CD8-positive, alpha-beta memory T cell (primary cell): ENCODE measurements at places on chromosomes 6 and 20.

DNA sequence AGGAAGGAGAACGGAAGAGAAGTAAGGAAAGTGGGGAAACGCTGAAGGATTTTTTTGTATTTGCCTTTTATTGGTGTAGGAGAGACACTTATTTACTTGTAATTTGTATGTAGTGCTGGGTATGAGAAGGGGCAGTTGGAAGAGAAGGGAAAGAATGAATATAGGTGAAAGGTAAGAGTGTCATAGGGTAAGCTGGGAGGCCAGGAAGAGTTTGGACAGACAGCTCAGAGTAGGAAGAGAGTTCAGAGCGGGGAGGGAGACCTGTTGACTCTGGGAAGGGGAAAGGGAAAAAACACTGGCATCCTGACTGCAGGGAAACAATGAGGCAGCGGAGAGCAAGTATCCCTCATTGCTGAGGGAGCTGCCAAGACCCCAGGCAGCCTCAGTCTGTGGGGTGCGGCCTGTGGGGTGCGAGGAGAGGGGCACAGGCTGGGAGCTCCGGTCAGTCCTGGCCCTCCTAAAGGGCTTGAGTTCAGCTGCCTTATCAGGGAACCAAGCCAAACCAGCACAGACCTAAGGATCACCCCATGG, 3.1 kb downstream of the TRAF3IP2 start:
- H3K27ac ChIP-seq = no peak overlapping the region
- H3K36me3 ChIP-seq = no peaks in the 10 kb centered on the region
- H3K27me3 ChIP-seq = no peaks in the 10 kb centered on the region
- DNase-seq = no peak
- peaks cover 14% of the 10 kb centered on the region for H3K4me1 ChIP-seq
- H3K4me3 ChIP-seq = no peak overlapping the region

DNA sequence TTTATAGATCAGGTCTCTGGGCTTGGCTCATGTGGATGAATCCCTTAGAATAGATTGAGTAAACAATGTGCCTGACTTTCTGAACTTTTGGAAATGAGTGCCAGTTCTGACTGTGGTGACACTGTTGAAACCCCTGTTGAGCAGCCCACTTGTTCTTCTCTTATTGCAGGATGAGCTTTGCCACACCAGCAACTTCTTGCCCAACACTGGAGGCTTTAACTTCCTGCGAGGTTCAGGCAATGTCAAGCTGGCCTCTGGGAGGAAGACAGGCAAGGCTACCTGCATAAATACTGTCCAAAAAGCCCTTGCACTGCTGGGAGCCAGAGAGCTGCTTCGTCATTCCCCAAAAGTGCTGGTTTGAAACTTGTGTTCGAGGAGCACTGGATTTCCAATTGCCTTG, 32.8 kb upstream of the SMIM8 start:
- no peaks in the 10 kb centered on the region for H3K27me3 ChIP-seq
- no peaks in the 10 kb centered on the region for H3K4me1 ChIP-seq
- no peak for DNase-seq
- no peak overlapping the region for H3K4me3 ChIP-seq

- no peaks in the 10 kb centered on the region for H3K27me3 ChIP-seq
- no peaks in the 10 kb centered on the region for H3K4me1 ChIP-seq
- no peak overlapping the region for H3K4me3 ChIP-seq
- H3K36me3 ChIP-seq = no peaks in the 10 kb centered on the region
- no peak for DNase-seq
These were observed 38.2 kb upstream of the KIF13A start for GRCh38 chr6:18025596-18025995.

DNA sequence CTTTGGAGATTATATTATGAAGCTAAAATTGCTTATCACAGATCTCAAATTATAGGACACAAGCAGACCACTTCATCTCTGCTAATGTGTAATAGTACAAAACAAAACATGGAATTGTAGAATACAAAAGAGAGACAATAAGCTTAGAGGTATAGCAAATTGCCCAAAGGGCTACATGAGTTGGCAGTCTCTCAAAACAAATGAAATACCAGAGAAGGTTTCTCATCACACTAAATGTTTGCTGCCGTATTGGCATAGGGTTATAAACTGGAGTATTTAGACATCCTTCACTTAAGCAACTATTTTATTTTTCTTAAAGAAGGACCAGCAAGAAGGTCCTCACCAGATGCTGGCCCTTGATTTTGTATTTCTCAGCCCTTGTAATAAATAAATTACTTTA, 5.9 kb upstream of the EYA4 start:
- no peak for DNase-seq
- no peaks in the 10 kb centered on the region for H3K4me1 ChIP-seq
- H3K4me3 ChIP-seq = no peak overlapping the region
- no peaks in the 10 kb centered on the region for H3K36me3 ChIP-seq

GRCh38 chr20:37406010-37406998, 60.4 kb downstream of the SRC start:
- H3K4me1 ChIP-seq = peaks cover 7% of the 10 kb centered on the region
- H3K27me3 ChIP-seq = no peaks in the 10 kb centered on the region
- H3K27ac ChIP-seq = no peak overlapping the region
- H3K4me3 ChIP-seq = peak overlapping the region; percentile 44
- no peaks in the 10 kb centered on the region for H3K36me3 ChIP-seq

DNA sequence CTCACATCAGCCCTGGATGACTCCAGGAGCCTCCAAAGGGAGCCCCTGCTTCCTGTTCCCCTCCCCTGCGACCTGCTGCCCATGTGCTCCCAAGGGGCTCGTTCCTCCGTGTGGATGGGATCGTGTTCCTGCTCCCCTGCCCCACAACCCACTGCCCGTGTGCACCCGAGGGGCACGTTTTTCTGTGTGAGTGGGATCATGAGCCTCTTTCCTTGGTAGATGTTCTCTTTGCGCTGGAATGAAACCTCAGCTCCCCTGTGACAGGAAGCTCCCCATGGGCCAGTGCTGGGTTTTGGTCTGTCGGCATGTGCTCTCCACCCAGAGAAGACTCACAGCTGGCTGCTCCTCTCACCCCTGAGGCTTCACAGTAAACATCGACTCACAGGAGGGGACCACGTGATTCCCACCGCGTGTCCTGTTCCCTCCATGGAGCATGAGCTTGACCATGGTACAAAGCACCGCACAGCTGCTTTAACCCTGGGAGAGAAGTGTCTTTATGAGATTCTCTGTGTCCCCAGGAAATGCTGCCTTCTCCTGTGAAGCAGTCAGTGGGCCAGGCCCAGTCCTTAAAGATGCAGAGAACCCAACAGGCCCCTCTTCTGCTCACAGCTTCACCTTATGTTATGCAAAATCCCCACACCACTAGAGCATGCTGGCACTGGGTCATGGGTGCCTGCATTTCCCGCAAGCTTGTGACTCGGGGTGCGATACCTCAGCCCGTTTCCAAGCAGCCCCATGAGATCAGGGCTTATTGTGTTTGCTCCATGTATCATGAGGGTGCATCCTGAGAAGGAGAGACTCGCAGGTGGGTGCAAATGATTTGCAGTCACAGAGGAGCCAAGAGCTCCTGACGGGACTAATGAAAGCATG, 215.1 kb downstream of the ERMARD start:
- no peak overlapping the region for H3K4me3 ChIP-seq
- H3K36me3 ChIP-seq = no peaks in the 10 kb centered on the region
- peaks cover 1% of the 10 kb centered on the region for H3K27me3 ChIP-seq
- DNase-seq = no peak

DNA sequence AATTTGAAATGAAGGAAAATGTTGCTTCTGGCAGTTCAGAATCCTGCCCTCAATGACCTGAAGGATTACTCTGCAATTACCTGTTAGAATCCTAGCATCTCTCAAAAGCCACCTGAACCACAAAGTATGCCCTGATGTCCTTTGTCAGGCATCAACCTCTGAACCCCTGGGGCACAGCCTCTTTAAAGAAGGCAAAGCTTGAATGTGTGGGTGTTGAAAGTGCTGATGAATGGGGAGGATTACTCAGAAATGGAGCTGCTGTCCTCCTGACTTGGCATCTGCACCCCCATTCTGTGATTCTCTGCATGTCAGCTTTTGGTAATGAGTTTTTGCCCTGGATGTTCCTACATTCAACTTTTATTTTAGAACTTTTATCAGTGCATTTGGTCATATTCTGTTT, 179.2 kb downstream of the PKHD1 start:
- H3K4me1 ChIP-seq = no peaks in the 10 kb centered on the region
- no peaks in the 10 kb centered on the region for H3K36me3 ChIP-seq
- no peaks in the 10 kb centered on the region for H3K27me3 ChIP-seq
- H3K27ac ChIP-seq = no peak overlapping the region
- DNase-seq = no peak

- H3K27ac ChIP-seq = no peak overlapping the region
- no peaks in the 10 kb centered on the region for H3K36me3 ChIP-seq
- DNase-seq = no peak
- no peaks in the 10 kb centered on the region for H3K4me1 ChIP-seq
- H3K27me3 ChIP-seq = peaks cover 4% of the 10 kb centered on the region
These were observed 145.6 kb upstream of the ESR1 start for GRCh38 chr6:151661928-151662327.

GRCh38 chr20:24097506-24098245, 109.1 kb upstream of the GGTLC1 start:
- H3K4me3 ChIP-seq = no peak overlapping the region
- peaks cover 4% of the 10 kb centered on the region for H3K4me1 ChIP-seq
- DNase-seq = no peak
- no peaks in the 10 kb centered on the region for H3K27me3 ChIP-seq

GRCh38 chr6:138500867-138501446, 1.7 kb upstream of the NHSL1 start:
- no peak overlapping the region for H3K4me3 ChIP-seq
- H3K36me3 ChIP-seq = no peaks in the 10 kb centered on the region
- no peak for DNase-seq
- H3K27me3 ChIP-seq = no peaks in the 10 kb centered on the region

DNA sequence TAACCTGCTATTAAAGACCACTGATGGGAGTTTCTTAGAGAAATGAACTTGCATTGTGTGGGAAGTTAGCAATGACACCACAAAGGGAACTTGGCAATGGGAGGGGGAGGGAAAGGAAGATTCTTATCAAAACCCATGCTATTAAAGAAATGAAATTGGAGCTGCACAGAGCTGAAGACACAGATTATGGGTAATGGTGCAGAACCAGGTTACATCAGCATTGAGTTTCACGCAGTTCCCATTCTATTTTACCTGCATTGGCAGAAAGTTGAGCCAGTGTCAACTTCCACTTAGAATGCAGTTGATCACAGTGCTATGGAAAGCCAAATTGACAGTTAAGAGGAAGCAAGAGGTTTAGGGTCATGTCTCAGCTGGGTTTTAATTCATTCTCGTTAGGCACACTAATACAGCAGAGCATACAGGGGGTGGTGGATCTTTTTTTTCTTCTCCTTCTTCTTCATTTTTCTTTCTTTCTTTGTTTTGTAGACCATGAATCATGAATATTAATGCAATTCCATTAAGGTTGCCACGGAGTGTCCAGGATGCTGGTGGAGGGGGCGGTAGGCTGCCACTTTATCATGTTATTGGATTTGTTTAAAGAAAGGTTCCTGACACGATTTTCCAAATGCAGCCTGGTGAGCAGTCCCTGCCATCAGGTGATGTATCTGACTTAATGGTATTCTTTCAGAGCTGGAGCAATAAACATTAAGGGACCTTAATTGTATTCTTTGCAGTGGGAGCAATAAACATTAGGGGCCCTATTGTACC, 1092.0 kb upstream of the MAP3K7 start:
- DNase-seq = no peak
- no peaks in the 10 kb centered on the region for H3K27me3 ChIP-seq
- no peaks in the 10 kb centered on the region for H3K36me3 ChIP-seq
- H3K4me1 ChIP-seq = no peaks in the 10 kb centered on the region

DNA sequence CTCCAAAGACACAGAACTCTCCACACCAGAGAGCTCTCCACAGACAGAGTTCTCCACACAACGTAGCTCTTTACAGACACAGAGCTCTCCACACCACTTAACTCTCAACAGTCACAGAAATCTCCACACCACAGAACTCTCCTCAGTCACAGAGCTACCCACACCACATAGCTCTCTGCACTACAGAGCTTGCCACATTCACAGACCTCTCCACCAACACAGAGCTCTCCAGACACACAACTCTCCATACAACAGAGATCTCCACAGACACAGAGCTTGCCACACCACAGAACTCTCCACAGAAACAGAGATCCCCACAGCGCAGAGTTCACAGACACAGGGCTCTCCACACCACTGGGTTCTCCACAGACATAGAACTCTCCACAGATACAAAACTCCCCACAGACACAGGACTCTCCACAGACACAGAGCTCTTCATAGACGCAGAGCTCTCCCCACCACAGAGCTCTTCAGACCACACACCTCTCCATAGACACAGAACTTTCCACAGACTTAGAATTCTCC, 52.5 kb downstream of the ERMARD start:
- no peak for DNase-seq
- H3K27ac ChIP-seq = no peak overlapping the region
- H3K4me1 ChIP-seq = peaks cover 59% of the 10 kb centered on the region
- H3K27me3 ChIP-seq = no peaks in the 10 kb centered on the region
- no peak overlapping the region for H3K4me3 ChIP-seq
- no peaks in the 10 kb centered on the region for H3K36me3 ChIP-seq
